Urinary bladder (tissue), 4 donors: ENCODE measurements at places on chromosomes 5 and 9. TPM values are rescaled to one million over a fixed set of nuclear protein-coding genes. Genes with fewer than 3 reads are reported as not detected.

Gene HRCT1
- 15.8 TPM for polyA plus RNA-seq

Gene PCDHB3
- polyA plus RNA-seq: 1.3 TPM

Gene GPR150
- polyA plus RNA-seq: 0.73 TPM

Gene RNF180
- polyA plus RNA-seq: 5.6 TPM

Gene OR13C4
- not detected for polyA plus RNA-seq

Gene MACROH2A1
- polyA plus RNA-seq: 122 TPM
